ENCODE measurements at places on chromosomes 5 and 9.

GRCh38 chr9:21750021-21750735 is 52.3 kb upstream of the MTAP start:
- DNase-seq, result no peak

DNA sequence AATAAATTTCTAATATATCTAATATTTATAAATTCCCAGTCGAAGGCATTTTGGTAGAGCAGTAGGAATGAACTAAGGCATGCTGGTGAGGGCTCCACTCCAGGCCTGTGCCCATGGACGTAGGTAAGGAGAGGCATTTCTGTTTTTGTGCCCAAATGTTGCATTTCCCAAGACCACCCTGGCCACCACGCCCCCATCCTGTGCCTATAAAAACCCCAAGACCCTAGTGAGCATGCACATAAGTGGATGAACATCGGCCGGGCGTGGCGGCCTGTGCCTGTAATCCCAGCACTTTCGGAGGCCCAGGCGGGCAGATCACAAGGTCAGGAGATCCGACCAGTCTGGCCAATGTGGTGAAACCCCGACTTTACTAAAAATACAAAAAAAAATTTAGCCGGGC is 10.1 kb upstream of the MTMR12 start:
- no peak for DNase-seq

GRCh38 chr5:163877865-163878264 is 372.4 kb downstream of the MAT2B start:
- no peak for DNase-seq

GRCh38 chr9:128161215-128161902 is 1.3 kb downstream of the BBLN start:
- no peak for DNase-seq

DNA sequence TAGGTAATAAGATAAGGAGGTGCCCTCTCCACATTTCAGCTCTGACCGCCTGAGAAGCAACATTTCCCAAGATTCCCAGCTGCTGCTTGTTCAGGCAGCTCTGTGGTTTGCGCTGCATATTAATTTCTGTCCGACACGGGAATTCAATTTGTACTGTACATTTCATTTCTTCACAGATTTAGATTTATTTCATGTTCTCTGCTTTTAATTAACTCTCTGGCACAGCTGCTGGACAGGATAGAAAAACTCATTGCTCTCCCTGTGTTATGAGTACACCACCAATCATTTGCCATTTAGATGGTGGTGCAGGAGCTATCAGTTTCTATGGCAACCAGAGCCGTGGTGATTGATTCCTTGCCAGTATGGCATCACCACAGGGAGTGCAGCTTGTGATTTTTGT is 558.5 kb downstream of the DMRTA1 start:
- no peak for DNase-seq

GRCh38 chr9:91417602-91418214 is 5.9 kb downstream of the NFIL3 start:
- no peak for DNase-seq

- no peak for DNase-seq
Measured at GRCh38 chr9:3323714-3324113, 202.1 kb downstream of the RFX3 start.

DNA sequence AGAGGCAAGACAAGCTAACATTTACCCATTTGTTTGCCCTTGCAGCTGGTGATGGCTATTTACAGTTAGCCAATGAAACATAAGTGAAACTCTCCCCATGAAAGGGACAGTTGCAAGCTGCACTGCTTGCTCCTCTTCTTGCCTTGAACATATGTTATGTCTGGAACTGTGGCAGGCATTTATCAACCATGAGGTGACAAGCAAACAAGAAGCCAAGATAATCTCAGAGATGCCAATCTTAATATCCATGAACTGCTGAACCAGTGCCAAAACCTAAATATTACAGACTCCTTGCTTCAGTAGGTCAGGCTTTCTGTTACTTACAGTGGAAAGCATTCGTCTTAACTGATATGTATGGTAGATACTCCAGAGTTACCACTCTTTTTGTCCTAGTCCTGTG is 133.4 kb downstream of the ACTBL2 start:
- no peak for DNase-seq

DNA sequence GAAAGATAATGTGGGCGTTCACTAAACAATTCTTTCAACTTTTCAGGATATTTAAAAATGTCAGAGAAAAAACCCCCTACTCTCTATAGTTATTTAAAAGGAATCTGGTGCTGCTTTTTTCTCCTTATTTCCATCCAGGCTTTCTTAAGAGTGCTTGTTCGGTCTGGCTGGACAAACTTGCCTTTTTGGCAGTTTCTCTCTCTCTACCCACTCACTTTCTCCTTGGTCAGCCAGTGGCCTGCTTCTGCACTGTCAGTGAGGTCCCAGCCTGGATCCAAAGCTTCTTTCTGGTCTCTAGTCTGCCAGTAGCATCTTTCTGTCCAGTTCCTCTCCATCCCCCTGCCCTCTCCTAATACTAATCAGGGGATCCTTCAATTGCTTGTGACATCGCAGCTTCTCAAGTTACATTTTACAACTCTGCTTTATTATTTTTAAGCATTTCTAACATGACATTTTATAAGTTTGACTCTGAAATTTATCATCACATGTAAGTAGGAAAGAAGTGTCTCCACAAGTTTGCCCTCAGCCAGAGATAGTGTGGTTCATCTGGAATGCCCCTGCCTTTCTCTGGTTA is 50.4 kb downstream of the PIK3R1 start:
- no peak for DNase-seq

DNA sequence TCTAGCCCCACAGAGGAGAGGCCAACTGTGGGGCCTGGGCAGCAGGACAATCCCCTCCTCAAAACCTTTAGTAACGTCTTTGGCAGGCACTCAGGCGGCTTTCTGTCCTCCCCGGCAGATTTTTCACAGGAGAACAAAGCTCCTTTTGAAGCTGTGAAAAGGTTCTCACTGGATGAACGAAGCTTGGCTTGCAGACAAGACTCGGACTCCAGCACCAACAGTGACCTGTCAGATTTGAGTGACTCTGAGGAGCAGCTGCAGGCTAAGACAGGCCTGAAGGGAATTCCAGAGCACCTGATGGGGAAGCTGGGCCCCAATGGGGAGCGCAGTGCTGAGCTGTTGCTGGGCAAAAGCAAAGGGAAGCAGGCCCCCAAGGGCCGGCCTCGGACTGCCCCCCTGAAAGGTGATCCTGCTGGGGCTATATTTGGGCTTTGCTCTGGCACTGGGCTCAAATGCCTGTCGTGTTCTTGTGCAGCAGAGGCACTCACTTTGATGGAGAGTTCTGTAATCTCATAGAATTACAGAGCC is 39.4 kb downstream of the KDM3B start:
- DNase-seq, result no peak

GRCh38 chr9:133351908-133352634 is 4.1 kb downstream of the RPL7A start:
- no peak for DNase-seq

GRCh38 chr5:95723632-95724369 is 7.3 kb upstream of the RHOBTB3 start:
- no peak for DNase-seq

DNA sequence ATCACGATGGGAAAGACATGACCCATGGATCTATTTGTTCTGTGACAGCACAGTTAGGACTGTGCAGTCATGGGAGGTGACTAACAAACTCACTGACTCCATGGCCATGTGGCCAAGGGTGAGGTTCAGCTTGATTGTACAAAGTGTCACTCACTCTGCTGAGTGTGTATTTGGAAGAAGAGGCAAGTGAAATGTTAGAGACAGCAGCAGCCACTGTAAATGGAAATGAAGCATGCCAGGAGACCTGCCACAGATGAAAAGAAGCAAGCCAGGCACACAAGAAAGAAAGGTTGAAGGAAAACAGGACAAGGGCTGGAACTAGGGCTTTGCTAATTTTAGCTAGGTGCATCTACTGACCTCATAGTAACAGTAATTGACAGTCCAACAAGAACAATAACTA is 42.7 kb upstream of the PALM2AKAP2 start:
- DNase-seq, result no peak

GRCh38 chr9:87179553-87180340 is 232.4 kb upstream of the GAS1 start:
- no peak for DNase-seq

DNA sequence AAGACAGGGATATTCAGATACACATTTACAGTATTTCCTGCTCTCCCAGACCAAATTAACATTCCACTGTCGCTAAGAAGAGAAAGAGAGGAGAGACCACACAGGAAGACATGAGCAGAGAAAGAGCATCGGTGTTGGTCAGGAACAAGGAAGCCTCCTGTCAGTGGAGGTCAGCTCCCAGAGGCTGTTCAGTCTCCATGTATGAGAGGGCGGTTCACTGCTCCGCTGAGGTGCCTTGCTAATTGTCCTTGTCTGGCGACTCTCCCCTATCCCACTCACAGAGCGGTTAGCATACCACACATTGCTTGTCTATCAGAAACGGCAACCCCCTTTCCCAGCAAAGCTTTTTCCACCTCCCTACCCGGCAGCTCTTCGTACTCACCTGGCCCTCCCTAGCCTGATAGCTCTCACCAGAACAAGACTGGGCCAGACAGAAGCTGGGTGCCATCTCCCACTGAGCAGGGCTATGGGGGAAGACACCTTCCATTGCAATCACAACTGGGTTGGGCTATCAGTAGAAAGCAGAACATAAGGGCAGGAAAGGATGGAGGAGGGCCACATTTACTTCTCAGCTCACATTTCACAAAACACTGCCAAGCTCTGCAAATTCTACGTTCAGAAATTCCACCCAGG is 58.6 kb upstream of the LMNB1 start:
- no peak for DNase-seq

DNA sequence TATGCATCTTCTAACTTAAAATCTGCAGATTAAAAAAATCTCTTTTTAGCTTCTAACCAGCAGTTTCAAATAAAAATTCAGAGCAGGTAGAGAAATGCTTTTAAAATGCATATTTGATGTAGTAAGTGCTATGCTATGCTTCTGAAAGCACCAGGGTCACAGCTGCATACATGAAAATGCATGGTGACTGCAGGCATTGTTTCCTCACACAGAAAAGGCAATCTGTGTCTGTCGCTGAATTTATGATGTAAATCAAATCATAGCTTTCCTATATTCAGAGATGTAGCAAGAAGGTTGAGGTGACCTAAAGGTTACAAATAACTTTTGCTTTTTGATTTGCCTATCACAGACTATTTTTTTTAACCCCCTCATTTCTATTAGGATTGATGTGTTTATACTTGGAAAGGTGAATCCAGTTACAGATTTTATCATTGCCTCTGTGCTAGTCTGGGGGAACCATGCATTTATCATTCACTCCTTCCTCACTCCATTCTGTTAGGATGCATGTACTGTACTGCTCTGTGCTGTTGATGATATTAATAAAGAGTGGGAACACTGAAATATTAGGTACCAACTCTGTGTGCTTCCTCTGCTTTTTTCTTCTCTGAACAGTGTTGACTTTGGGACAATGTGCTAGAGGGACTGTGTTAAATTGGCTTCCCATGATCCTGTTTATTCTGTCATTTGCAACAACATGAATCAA is 65.6 kb downstream of the FOCAD start:
- DNase-seq, result no peak

GRCh38 chr9:69324549-69325401 is at the start of gene ENTREP1:
Gene ENTREP1 (plus strand): TSS chr9:69325215. CDS start chr9:69325310, 95 bp downstream.
- no peak for DNase-seq

- DNase-seq, result peak; percentile 9
Measured at GRCh38 chr9:88535226-88536022, 446 bp downstream of the NXNL2 start.

DNA sequence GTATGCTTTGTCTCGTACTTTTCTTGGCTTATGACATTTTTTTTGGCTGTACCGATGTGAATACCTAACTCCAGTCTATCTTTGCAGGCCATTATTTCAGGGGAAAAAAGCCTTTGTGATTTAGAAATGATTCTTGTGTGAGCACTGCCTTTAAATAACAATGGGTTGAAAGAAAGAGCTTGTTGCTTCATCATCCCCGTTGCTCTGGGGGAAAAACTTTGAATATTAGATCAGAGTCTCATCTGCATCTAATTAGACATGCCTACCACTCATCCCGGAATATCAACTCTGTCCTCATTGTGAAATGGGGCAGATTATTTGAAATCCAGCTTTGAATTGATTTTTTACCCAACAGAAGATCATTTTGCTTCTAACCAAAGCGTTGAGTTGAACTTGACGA is 13.5 kb downstream of the CXCL14 start:
- DNase-seq, result no peak

- no peak for DNase-seq
Measured at GRCh38 chr5:44783634-44784315, 25.0 kb upstream of the MRPS30 start.

DNA sequence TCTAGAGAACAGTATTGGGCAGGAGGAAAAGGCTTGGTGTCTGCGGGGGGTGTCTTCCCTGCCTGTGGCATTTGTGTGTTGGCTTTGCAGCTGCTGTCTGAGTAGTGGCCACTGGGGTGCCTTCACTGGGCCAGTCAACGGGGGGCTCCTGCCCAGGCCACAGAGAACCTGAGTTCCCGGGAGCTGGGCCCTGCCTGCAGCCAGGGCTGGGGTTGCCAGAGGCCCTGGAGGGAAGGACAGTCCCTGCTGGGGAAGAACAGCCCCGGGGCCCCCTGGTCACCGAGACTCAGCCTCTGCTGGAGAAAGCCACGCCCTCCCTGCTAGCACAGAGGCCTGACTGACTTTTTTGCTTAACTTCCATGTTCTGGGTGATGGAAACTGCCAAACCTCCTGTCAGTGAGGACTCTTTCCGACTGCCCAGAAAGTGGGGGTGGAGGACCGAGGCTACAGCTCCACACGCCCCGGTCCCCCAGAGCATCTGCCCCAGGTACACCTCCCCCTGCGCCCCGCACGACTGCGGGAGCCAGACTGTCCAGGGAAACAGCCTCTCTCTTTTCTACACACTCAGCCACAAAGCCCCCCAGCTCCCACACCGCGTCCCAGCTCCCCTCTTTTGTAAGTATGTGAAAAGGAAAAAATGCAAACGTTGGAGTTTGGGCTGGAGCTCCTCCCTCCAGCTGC is 133.4 kb downstream of the DAB2IP start:
- DNase-seq, result no peak

DNA sequence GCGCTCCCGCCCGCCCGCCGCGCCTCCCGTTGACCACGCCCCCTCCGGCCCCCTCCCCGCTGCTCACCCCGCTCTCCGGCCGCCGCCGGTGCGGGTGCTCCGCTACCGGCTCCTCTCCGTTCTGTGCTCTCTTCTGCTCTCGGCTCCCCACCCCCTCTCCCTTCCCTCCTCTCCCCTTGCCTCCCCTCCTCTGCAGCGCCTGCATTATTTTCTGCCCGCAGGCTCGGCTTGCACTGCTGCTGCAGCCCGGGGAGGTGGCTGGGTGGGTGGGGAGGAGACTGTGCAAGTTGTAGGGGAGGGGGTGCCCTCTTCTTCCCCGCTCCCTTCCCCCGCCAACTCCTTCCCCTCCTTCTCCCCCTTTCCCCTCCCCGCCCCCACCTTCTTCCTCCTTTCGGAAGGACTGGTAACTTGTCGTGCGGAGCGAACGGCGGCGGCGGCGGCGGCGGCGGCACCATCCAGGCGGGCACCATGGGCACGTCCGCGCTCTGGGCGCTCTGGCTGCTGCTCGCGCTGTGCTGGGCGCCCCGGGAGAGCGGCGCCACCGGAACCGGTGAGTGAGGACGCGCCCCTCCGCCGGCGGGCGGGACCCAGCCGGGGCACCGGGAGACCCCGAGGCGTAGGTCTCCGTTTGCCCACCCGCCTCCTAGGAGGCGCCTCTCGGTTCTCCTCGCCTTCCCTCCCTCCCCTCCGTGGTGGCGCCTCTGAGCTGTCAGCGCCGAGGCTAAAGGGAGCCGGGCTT is at the start of gene VLDLR:
Gene VLDLR (plus strand): TSS at position 66 of the 739 bp plus-strand sequence. CDS start 403 bp downstream, at position 469.
- no peak for DNase-seq
